ENCODE measurements at places on chromosomes 2 and 18.

- no peak for DNase-seq
These were observed 135.8 kb downstream of the CELF4 start for GRCh38 chr18:37429791-37430190.

- DNase-seq, result no peak
These were observed 11.5 kb upstream of the RTN4 start for GRCh38 chr2:55061523-55062344.

- no peak for DNase-seq
These were observed 46.5 kb upstream of the SLC1A4 start for GRCh38 chr2:64942693-64943092.

DNA sequence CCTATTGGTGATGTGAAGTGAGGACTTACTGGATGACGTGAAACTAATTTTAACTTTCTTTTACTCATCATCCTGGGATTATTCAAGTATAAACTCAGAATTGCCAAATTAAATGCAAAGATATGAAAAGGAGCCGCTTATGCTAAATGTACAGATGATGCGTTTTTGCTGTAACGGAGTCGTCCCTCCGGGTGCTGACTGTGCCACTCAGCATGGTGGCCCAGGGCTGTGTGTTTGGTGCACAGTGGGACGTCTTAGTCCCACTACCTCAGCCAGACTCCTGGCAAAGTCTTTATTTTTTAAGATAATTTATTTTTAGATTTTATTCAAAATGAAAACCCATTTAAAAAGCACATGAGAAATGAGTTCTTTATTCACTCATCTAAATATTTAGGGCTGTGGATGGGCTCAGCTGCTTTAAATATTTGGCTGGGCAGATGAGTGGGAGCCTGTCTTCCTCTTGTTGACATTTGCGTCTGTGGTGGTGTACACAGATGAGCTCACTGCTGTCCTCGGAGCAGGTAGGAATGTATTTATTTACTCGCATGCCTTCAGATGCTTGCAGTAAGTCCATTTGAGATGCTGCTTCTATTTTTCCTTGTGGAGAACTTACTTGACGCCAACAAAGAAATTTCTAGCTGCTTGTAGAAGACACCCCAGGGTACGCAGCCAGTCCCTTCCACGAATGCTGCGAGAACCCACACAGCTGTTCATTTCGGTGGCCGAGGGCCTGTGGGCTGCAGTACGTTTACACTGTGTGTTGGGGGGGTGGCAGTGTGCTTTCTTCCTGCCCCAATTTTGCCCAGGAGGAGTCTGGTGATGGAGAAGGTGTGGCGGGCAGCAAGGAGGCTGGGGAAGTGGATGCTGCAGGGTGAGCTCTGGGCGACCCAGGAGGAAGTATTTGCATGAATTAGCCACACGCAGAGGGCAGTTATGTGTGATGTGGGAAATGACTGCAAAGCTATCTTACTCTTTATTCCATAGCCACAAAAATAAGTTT lies 105.0 kb downstream of the AGAP1 start:
- no peak for DNase-seq

- DNase-seq, result peak; percentile 72
These were observed 5.2 kb upstream of the C18orf63 start for GRCh38 chr18:74310411-74310810.

- DNase-seq, result peak; percentile 63
These were observed 136.2 kb downstream of the THADA start for GRCh38 chr2:43459446-43460173.

DNA sequence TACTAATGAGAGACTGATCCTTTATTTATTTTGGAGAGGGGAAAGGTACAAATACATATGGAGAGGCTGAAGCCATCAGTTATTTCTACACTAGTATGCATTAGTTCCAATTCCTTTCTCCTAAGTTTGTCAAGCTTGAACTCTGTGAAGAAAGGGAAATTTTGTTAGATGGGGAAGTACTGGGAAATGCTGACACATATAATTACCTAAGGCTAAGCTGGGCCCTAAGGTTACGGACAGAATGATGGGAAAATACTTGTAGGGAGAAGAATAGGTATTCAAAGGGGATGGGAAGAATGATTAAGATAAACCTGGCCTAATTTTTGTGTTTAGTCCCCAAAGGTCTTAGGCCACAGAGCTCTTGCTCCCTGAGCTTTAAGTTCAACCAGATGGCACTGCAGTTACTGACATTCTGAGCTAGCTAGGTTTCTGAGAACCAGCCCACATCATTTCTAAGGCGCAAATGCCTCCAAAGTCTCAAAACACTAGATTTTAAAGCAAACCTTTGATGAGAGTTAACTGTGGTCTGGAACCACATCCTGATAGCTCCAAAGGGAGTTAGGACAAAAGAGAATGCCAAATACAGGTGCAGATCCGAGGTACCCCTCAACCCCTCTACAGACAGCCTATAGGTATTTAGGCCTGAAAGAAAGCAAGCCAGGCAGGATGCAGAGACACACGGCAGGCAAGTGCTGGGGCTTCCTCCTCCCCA lies 2.7 kb downstream of the TMEM163 start:
- no peak for DNase-seq

DNA sequence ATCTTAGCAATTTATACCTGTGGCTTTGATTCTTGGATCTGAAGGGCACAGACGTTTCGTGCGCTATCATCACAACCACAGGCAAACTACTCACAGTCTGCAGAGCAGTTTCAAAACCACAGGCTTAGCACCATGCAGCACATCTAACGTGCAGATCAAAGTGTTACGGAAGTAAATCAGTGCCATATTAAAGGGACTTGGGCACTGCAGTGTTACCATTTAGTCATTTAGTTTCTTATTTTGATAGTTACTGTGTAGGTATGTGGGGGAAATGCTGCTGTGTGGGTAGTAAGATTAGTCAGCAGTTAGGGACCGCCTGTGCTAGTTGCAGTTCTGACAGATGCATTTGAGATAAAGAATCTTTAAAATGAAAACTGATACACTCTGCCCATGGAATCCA lies 384.0 kb downstream of the NBAS start:
- DNase-seq, result peak; percentile 95

DNA sequence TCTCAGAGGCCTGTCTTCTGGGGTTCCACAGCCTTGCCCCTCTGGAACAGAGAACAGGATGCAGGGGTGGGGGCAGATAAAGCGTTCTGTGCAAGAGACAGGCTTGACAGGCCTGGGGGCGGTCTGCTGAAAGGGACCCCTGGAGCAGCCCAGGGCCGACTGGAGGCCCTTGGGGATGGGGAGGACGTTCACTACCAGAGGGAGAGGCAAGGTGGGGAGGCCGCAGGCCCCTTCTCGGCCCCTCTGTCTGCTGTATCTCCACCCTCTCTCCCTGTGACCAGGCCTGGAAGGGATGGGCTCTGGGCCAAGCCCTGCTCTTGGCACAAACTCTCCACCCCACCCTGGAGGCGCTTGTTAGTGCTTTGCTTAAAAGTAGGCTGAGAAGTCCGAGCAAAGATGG lies 27.3 kb upstream of the INHBB start:
- DNase-seq, result no peak

- DNase-seq, result no peak
These were observed 95.9 kb downstream of the CCDC141 start for GRCh38 chr2:178954049-178954448.

GRCh38 chr18:37247497-37248161 lies 318.0 kb downstream of the CELF4 start:
- no peak for DNase-seq

DNA sequence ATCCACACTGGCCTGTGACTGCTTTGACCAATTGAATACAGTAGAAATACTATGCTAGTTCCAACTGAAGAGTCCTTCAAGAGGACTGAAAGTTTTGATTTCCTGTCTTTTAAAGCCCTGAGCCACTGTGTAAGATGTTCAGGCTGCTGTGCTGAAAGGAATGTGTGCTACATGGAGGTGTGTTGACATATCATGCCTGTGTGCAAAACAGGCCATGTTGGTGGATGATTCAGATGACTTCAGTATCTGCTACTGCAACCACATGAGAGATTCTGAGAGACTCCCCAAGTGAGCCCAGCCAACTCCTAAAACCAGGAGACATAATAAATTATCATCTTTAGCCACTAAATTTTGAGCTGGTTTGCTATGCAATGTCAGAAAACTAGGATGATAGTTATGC lies 662.9 kb downstream of the ZEB2 start:
- DNase-seq, result no peak

GRCh38 chr2:225841314-225841713 lies 441.8 kb downstream of the NYAP2 start:
- no peak for DNase-seq

DNA sequence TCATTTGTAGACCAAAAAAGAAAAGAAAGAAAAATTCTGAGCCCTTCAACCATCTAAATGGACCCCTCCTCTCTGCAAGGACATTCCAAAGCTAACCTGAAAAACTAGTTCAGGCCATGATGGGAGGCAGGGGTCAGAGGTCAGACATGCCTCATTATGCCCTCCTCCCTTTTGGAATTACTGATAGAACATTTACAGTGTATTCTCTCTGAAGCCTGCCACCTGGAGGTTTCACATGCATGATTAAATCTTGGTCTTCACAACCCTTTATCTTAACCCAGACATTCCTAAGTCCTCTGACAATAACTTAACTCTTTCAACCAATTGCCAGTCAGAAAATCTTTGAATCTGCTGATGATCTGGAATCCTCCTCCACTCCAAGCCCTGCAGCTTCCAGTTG lies 86.0 kb downstream of the SPP2 start:
- DNase-seq, result peak; percentile 79

DNA sequence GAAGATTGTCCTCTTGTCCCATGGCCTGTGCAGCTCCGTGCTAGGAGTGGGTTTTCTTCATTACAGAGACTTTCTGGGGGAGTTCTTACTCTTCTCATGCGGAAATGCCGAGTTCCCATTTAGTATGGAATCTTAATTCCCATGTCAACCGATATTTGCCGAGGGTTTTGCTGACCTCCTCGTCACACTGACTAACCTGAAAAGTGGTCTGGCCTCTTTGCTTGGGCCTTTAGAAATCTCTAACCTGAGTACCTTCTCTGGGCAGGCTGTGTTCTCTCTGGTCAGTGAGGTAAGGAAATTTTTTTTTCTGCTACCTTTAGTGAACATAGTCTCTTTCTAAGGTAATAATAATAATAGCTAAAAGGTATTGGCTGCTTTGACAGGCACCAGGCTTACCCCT lies 10.9 kb upstream of the EML6 start:
- no peak for DNase-seq

GRCh38 chr2:134482131-134482723 lies 228.4 kb downstream of the MGAT5 start:
- no peak for DNase-seq

- peak; percentile 2 for DNase-seq
These were observed 469.0 kb downstream of the MEIS1 start for GRCh38 chr2:66903745-66904465.

DNA sequence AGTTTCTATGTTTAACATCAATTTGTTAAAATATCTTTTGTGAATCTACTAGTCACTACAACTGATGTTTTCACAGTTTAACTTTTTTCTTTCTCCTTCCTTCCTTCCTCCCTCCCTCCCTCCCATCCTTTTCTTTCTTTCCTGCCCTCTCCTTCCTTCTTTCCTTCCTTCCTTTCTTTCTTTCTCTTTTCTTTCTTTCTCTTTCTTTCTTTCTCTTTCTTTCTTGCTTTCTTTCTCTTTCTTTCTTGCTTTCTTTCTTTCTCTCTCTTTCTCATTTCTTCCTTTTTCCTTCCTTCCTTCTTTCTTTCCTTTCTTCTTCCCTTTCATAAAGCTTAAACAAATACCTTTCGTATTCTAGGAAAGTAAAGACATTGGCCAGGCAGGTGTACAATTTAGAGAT lies 2083.0 kb upstream of the CELF4 start:
- no peak for DNase-seq

DNA sequence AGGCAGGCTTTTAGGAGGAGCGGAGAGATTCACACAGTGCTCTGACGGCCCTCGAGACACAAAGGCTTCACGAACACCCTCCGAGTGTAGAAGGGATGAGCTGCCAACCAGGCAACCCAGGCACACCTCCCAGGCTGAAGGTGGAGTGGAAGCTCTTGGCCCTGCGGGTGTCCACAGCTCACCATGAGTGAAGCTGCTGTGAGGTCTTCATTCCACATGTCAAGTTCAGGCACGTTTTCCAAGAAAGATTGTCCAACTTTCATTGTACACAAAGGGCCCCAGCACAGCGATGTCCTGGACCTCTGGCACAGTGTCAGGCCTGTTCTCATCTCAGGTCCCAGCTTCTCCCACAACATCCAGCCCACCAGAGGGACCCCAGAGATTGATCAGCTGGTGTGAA lies 13.4 kb downstream of the PARD6G start:
- no peak for DNase-seq

GRCh38 chr2:27297195-27297594 lies 11.1 kb downstream of the UCN start:
- no peak for DNase-seq

- DNase-seq, result no peak
These were observed 1.4 kb upstream of the CAPN10 start for GRCh38 chr2:240585101-240585500.

DNA sequence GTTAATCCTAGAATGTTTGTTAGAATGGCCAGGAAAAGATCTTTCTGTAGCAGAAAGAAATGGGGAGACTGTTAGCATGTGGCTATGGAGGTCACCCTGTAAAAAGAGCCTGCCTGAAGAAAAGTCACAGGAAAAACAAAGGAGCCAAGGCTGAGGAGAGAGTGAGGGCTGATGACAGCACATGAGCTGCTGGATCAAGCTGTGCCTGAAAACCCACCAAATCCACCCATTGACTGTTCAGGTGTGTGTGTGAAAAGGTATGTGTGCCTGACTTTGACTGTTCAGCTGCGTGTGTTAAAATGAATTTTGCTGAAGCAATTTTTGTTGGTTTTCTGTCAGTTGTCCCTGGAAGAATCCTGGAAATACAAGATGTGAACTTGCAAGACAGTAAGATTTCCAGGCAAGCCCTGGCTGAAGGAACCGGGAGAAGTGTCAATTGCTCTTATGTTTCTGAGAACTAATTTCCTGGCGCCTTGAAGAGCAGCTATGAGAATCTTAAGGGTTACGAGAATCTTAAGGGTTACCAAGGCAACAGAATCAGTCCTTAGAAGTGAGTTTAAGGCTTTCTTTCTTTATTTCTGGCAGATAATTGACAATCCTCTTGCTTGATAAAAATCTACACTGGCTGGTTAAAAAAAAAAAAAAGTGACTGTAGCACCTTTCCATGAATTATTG lies 73.0 kb upstream of the LGALSL start:
- DNase-seq, result no peak

DNA sequence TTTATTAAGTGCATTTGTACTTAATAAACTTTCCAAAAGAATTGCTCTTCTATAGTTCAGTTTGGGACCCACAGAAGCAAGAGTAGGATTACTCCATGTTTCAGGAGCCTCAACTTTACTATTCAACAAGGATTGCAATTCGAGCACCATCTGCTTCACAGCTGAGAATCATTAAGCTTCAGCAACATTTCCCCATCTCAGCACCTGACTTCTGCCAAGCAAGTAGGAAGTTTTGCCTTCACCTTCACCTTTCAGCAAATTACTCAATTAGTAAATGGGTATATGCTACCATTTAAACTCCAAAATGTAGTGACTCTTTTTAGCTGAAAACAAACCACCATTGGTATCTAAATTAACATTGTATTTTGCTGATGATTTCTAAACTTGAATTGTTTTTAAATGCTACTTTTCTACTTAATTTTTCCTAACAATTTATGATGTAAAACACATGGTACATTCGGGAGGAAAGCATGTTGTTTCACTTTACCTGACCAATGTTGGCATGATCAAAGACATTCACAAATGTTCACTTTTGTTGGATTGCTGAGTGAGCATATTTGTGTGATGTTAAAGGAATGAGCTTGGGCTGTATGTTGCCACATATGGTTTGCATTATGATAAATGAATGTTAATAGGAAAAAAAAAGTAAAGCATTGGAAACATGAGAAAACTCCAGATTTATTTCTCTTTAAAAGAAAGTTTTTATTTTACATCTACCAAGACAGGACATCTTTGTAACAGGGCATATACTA lies 159.2 kb downstream of the GULP1 start:
- DNase-seq, result no peak
